ENCODE measurements at places on chromosomes 5 and 9.

DNA sequence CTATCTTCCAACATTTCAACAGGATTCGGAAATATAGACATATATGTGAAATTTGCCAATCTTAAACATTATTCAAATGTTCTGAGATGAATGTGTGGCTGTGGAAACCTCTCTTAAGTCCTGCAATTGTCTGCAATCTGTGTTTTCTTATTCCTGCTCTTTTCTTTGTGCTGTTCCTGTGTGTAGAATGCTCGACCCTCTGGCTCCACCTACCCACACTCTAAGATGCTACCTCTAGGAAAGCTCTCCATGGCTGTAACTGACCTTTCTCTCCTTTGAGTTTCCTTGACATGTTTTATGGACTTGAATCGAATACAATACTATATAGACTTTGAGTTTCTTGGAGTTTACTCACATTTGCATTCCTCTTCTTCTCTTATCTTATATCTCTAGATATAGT is 120.6 kb upstream of the ASTN2 start:
- no peak for DNase-seq

DNA sequence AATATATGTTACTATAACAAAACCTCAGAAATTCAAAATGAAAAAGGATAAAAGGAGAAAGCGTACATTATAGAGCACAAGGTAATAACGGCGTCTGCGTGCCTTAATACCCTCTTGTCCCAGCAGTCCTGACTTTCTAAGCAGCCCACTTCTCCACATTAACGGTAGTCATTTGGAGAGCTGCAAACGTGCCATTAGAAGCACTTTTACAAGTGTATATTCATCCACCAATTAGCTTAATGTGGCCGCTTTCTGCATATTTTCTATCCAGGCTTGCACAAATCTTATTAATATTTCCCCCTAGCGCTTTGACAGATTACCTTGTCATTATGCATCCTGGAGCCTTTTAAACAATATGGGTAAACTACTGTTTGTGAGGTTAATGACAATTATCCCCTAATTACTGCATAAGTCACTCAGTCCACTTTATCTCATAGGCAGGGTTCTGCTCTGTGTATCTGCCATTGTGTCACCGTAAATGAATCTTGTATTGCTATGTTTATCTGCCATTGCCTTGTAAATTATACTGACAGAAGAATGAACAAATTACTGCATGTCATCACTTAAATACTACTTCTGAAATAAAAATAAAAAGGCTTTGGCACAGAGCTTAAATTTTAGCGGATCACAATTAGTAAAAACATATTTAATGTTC is 421.3 kb downstream of the BNC2 start:
- DNase-seq: no peak

DNA sequence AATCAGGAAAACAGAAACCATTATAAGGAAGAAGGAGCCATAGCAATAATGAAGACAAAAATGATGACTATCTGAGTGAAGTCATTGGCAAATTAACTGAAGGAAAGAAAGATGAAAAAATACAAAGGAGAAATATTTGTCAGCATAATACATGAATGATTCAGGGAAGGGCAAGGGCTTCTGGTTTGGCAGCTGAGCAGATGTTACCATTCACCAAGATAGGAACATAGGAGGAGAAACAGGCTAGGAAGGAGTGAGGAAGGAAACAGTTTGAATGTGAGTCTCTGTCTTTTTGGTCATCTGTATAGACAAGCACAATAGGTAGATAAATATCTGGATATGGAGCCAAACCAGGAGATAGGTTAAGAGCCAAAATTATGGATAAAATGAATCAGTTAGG is 296.0 kb downstream of the ISL1 start:
- no peak for DNase-seq

- DNase-seq: no peak
Measured at GRCh38 chr5:98415663-98416062, 357.8 kb upstream of the RGMB start.

DNA sequence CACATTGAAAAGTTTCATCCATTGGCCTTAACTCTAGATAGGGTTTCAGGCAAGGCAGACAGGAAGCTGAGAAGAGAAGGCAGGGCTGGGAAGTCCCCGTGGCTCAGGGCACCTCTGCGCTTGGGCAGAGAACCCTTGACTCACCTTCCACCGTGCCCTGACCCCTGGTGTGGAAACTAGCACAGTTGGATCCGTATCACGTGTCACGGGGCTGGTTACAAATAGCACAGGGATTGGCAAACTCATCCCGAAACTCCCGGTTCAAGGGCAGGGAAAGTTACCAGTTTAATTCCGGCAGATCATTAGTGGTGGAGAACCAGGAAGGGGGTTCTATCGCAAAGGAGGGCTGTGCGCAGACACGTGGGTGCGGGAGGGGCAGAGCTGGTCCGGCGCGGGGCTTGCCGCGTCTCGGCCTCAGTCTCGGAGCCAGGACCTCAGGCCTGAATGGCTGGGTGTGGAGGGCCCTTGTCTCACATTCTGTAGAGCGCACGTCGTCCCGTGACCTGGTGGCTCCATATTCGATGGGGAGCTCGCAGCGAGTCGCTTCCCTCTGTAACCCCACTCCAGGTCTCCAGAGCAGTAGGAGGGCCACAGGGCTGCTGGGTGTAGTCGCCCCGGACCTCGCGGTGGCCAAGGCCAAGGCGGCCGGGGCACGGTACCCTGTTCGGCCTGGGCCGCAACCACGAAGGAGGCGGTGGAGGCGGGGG is 771 bp upstream of the TMEM171 start:
- no peak for DNase-seq

- peak; percentile 18 for DNase-seq
Measured at GRCh38 chr9:101235105-101235866, 149.5 kb downstream of the BAAT start.

GRCh38 chr9:83239747-83240146 is 176.8 kb upstream of the RASEF start:
- no peak for DNase-seq

GRCh38 chr9:114722081-114722621 is 40.2 kb upstream of the TEX48 start:
- DNase-seq: no peak

GRCh38 chr9:114375386-114376175 is 12.2 kb downstream of the AKNA start:
- DNase-seq: no peak

DNA sequence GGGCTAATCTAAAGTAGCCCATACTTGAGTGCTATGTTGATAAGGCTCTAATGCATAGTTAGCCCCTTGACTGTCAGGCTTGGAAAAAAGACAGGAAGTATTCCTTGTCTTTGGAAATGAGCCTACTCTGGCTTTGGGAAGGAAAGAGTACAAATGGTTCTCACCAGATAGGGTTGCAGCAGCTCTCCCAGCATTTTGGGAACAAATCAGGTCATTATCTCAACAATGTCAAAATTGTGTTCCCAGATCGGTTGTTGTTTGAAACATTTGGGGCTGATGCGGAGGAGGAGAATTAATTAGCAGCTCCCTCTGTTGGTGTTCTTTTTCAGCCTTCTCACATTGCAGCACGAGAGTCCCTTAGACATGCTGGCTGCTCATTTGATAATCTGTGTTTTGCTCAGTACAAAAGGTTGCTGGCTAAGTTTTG is 294.7 kb upstream of the DMRT1 start:
- DNase-seq: no peak

GRCh38 chr5:149901511-149901910 is 43.1 kb downstream of the PDE6A start:
- no peak for DNase-seq

DNA sequence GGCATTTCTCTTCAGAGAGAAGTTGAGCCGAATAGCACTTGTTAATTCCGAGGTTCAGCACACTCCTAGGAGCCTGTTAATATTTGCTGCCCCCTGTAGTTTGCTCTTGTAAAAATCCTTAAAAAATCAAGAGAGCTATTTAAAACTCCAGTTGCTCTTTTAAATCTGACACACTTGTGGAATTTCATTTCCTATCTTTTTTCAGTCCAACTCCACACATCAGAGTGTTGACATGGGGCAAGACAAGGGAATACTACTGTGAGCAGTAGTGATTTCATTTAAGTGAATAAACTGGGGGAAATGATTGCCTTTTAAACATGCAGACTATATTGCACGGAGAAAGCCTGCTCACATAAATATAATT is 1096.3 kb upstream of the DMAC1 start:
- peak; percentile 8 for DNase-seq

GRCh38 chr5:156042726-156043125 is 284.2 kb upstream of the SGCD start:
- DNase-seq: no peak

DNA sequence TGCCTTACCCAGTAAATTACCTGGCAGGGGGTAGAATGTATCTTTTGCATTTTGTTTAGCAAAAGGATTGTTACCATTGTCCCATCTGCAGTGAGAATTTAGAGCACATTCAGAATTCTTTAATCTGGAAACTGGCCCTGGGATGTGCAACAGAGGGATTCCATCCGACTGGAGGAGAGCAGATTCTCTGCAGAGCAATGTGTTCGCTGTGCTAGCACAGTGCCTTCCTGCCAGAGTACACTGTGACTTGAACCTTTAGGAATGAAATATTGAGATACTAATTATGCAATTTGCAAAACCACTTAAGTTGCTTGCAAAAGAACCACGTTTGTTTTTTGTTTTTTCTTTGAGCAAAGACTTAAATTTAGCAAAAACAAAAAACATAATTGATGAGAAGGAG is 22.5 kb upstream of the DMRT1 start:
- DNase-seq: no peak

DNA sequence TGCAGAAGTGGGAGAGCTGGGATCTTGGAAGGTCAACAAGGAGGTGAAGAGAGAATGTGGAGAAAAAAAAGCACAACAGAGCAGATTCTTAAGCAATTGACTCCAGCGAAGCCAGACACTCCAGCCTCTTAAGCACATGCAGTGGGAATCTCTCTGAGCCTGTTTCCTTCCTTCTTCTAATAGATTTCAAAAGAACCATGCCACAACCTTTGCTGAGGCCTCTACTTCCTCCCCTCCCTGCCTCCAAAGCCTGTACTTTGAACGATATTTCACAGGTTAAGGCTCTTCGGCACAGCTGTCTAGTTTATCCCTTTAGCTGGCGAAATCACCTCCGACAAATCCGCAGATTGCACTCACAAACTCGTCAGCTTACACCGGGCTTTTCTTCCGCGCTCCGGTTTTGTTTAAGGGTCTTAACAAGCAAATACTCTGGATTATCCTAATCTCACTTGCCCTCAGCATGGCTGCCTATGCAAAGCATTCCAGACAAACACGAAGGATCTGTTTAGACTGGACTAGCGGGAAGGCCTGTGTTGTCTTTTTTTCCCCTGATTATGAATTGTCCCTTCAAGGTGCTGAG is 211.6 kb upstream of the PANK3 start:
- DNase-seq: no peak

GRCh38 chr5:143181173-143181572 is 222.3 kb downstream of the NR3C1 start:
- DNase-seq: no peak

- peak; percentile 63 for DNase-seq
Measured at GRCh38 chr9:129885670-129886106, 50.4 kb downstream of the USP20 start.

DNA sequence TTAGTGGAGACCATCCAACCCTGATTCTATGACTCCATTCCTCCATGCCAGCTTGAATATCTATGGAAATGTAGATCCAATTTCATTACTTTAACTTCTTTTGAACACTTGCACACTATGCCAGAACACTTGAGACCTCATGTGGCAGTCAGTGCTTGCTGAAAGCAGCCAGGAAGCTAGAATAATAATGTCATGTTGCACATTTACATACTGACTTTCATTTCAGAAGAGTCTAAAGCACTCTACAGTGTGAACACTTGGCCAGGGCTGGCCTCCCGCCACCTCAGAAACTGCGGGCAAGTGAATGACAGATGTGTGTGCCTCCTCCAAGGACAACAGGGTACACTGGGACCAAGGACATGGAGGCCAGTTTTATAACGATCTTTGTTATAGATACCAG is 97.3 kb downstream of the SLF1 start:
- DNase-seq: no peak

DNA sequence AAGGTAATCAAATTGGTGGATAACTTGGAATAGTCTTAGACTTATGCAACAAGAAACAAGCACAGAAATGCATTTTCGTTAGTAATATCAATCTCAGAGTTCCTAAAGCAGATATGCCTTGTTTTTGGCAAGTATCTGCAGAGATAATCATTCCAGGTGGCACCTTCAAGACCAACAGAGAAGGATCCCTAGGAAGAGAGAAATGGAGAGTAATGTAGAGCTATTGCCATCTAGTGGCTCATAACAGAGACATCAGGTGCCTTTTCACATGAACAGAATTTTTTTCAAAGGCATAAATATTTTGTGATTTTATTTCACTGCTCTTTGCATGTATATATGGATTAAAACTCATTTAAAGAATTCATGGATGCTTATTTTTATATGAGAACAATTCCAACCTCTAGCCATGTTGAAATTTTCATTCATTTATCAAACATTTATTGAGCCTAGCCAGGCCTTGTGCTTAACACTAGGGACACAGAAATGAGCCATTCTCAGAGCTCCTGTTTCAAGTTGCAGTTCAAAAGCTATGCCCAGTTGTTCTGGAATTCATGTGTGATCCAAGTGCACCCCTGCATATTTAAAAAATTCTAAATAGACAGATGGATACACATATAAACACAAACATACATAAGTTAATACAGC is 117.5 kb upstream of the OR13F1 start:
- peak; percentile 14 for DNase-seq

- no peak for DNase-seq
Measured at GRCh38 chr5:172769616-172770373, 1.2 kb downstream of the DUSP1 start.
